Activated CD4-positive, alpha-beta T cell treated with anti-CD3 and anti-CD28 coated beads for 48 hours (primary cell): ENCODE measurements at places on chromosomes 1 and 21.

DNA sequence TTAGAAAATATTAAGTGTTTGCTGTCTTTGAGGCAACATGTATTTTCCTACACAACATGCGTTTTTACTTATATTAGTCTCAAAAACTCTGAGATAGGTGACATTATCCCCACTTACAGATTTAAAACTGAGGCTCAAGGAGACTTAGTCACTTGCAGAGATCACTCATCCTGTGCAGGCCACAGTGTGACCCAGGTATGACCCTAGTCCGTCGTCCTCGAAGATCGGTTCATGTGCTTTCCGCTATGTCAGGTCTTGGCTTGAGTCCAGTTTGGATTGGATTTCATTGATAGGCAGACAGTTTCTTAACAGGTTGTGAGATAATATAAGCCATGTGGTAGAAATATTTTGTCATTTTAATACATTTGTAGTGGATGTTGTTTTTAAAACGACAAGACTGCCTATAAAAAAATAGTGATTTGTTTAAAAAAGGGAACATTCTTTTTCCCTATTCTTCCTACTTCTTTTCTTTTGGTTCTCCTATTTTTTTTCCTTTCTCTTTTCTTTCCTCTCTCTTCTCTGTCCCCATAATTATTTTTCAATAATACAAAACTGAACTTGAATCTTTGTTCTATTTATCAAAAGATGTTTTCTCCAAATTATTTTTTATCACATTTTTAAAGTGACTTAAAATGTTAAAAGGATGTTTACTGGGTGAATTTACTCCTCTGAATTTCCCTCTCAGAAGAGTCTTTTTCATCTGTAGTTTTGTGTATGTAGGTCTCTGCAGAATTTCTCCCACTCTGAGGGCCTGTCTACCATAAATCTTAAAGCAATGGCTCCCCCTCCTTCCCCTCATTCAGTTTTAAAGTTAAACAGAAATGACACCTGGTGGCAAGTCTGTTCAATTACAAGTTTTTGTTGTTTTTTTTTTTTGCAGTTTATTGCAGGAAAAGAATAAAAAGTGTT is 81.8 kb downstream of the PHTF1 start:
- no peak for DNase-seq

DNA sequence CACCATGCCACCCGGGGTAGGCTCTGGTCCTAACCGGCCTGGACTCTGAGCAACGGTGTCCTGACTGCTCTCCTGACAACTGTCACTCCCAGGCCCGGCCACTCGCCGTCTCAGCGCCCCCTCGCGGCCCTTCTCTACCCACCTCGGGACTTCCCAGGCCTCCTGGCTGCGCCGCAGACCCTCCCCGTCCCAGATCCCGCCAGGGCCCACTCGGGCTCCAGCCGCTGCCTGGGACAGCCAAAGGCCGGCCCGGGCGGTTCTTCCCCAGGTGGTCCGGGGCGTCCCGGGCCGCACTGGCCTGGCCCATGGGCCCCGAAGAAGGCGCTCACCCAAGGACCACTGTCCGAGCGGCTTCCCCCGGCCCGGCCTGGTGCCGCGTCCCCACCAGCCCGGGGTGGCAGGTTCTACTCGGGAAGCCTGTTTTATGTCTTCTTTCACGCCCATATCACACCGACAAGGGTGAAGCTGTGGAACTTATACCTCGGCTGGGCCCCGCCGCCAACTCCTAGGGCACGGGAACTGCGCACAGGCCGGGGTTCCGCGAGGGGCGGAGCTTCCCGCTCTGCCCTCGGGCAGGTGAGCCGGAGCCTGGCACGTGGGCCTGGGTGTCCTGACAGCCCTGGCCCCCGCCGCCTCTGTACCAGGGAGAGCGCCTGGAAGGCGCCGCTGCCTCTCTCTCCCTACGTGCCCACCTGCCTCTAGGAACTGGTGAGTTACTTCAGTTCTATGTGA is 138.3 kb downstream of the TTLL7 start:
- peak; percentile 85 for DNase-seq

- DNase-seq = no peak
These were observed 40.9 kb upstream of the RALGPS2 start for GRCh38 chr1:178684111-178684510.

- DNase-seq = no peak
These were observed 186.2 kb upstream of the KAZN start for GRCh38 chr1:14412235-14412634.

- no peak for DNase-seq
These were observed 70.9 kb upstream of the PPP2R5A start for GRCh38 chr1:212214325-212214724.

- no peak for DNase-seq
These were observed 47.6 kb downstream of the TRIM11 start for GRCh38 chr1:228358764-228359612.

GRCh38 chr1:10515976-10516750 is 41.4 kb downstream of the PEX14 start:
- no peak for DNase-seq

DNA sequence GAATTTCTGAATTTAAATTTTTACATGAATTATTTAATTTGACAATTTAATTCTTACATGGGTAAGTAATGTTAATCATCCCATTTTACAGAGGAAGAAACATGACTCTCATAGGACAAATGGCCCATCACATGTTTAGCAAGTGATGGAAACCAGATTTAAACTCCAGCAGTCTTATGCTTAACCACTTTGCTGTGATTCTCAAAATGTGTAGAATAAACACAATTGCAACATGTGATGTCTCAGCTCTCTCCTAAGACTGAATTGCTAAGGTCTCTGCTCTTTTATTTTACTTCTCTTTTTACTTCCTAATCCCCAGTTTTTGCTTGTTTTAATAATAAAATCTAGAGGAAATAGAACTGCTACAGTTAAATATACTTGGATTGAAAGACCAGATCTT is 42.8 kb downstream of the HS2ST1 start:
- no peak for DNase-seq

GRCh38 chr1:74995821-74996220 is 138.4 kb upstream of the LHX8 start:
- DNase-seq = no peak

GRCh38 chr1:194273660-194274059 is 1087.2 kb upstream of the B3GALT2 start:
- DNase-seq = no peak

GRCh38 chr1:31930836-31931592 is 7.2 kb downstream of the PTP4A2 start:
- DNase-seq = no peak

GRCh38 chr1:244796719-244797406 is 38.6 kb upstream of the COX20 start:
- DNase-seq = peak; percentile 59

GRCh38 chr1:209805875-209806760 is at the start of gene IRF6:
TSS of gene IRF6 (minus strand) at chr1:209806142. CDS start at chr1:209801413, 4,729 bp downstream.
- DNase-seq = peak; percentile 74

DNA sequence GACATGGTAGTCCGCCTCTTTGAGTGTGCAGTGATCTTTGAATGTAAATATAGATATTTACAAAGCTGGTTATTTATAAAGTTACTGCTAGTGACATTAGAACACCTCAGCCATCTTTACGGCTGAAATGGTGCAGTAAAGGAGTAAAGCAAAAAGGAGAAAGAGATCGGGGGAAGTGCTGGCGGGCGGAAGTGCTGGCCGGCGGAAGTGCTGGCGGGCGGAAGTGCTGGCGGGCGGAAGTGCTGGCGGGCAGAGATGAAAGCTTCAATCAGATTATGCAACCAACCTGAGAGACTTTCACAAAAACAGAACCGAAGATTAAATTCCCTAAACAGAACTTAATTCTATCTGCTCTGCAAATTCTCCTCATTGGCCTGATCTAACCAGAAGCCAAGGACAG is 1.4 kb upstream of the OR14A16 start:
- DNase-seq = no peak

DNA sequence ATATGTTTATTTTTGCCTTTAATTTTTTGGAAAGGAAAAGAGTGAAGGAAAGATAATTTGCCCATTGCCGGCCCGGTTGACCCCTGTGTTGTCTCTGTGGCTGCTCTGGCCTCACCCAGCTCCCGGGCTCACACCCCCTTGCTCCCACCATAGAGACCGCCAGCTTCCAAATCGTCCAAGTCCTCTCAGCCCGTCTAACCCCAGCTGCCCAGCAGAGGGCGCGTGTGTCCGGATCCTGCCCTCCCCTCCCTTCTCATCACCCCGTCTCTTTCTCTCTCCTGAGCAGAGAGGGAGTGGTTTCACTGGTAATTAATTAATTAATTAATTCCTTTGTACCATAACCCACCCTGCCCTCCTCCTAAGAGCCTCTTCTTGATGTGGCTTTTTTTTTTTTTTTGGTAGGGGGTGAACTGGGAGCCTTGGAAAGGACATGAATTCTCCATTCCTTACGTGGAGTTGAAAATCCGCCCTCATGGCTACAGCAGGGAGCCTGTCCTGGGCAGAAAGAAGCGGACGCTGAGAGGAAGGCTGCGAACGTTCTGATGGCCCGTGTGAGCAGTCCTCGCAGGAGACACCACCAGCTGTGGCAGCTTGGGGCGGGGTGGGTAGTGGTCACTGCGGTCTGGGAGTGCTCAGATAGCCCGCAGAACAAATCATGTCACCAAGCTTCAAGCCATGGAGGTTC is 45.9 kb downstream of the KIAA0040 start:
- DNase-seq = peak; percentile 85

- DNase-seq = no peak
These were observed 1.1 kb downstream of the CCDC17 start for GRCh38 chr1:45622524-45623394.

DNA sequence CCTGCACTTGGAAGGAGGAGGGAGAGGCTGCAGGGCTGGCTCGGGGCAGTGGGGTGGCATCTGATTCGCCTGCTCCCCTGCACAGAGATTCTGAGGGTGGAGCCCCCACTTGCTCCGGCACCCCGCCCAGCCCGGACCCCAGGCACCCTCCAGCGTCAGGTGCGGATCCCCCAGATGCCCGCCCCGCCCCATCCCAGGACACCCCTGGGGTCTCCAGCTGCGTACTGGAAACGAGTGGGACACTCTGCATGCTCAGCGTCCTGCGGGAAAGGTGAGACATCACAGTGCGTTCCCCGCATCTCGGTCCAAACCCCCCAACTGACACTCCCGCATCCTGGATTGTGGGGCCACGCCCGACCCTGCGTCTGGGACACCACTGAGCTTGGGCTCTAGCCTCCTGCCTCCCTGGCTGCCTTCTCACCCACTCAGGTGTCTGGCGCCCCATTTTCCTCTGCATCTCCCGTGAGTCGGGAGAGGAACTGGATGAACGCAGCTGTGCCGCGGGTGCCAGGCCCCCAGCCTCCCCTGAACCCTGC is 7.9 kb downstream of the ADAMTSL4 start:
- no peak for DNase-seq

DNA sequence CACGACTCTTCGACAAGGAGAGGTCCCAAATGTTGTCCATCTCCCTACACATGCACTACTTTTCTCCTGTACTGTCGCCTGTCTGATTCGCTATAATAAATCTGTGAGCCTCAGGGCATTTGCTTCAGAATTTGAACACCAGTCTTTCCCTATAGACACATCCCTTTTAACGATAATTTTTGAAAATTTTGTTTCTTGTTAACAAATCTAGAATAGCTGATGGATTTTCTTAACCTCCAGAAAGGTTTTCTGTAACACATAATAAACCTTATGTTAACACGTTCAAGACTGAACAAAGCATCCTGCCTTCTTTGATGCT is 704 bp downstream of the CAPZA1 start:
- no peak for DNase-seq

DNA sequence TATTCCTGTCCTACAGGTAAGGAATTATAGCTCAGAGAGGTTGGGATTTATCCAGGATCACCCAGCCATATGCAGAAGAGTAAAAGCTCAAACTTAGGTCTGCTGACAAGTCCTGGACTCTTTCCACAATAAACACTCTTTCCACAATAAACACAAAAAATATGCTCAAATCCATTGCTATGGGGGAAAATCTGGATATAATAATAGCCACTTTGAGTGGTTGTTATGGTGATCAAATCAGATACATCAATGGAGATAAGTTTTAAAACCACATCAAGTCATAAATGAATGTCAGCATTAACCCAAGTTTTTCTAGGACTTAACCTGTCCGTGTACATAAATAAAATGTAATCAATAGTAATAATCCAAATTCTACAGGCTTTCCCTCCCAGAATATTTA is 22.3 kb upstream of the TTF2 start:
- DNase-seq = no peak

DNA sequence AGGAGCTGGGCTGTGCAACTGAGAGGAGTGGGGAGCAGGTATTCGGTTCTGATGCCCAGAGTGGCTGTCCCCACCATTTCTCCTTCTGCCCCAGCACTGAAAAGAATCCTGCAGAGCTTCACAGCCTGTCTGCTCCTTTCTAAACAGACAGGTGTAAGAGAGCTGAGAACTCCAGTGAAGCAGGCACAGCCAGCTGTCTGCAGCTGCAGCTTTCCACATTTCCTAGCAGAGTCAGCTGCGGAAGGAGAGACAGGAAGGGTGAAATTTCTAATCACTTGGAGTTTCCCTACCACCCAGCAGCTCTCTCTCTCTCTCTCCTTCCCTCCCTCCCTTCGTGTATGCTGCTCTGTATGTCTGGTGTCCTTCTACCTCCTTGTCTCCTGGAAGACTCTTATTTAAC is 40.5 kb upstream of the GJB5 start:
- no peak for DNase-seq

GRCh38 chr21:39350094-39351005 is 1.5 kb upstream of the HMGN1 start:
- no peak for DNase-seq

GRCh38 chr1:94919241-94920030 is 7.5 kb downstream of the CNN3 start:
- DNase-seq = no peak

- DNase-seq = no peak
These were observed 28.8 kb downstream of the EDN2 start for GRCh38 chr1:41455479-41456332.

GRCh38 chr1:186194107-186194756 is 180.8 kb downstream of the TPR start:
- DNase-seq = no peak

DNA sequence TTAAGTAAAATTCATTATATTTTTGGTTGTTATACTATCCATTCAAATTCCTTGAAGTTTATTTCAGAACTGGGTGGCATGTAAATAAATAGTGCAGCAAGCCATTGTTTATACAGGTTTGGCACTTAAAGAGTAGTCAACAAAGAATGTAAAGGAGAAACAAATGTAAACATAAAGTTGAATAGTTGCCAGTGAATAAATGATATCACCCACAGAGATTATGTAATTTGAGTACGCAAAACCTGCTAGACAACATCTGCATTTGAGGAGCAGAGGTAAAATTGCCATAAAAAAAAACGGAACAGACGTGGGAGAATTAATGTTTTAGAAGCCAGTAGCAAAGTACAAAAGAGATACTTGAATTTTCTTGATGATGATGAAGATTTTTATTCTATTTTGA is 111.6 kb downstream of the ADGRL2 start:
- DNase-seq = no peak

- no peak for DNase-seq
These were observed 81.3 kb upstream of the ARHGEF16 start for GRCh38 chr1:3373175-3373574.

- DNase-seq = no peak
These were observed 71.3 kb downstream of the DNM3 start for GRCh38 chr1:171912509-171913175.

- no peak for DNase-seq
These were observed 159.0 kb upstream of the ZC3H12A start for GRCh38 chr1:37315371-37315846.

- DNase-seq = no peak
These were observed 6.6 kb upstream of the FOXE3 start for GRCh38 chr1:47409311-47410067.

- DNase-seq = no peak
These were observed 42.3 kb downstream of the NFIA start for GRCh38 chr1:61124696-61125095.
